ENCODE measurements at places on chromosomes 1 and 21. TPM values are rescaled to one million over a fixed set of nuclear protein-coding genes. Genes with fewer than 3 reads are reported as not detected.

The DIO1 gene
- total RNA-seq = not detected

The PPP1R8 gene
- total RNA-seq = 36.4 TPM

- DNase-seq = peak; percentile 34
Observed at GRCh38 chr1:226223786-226224244, 351 bp downstream of the MIXL1 start.

GRCh38 chr1:165560883-165561656 lies 17.3 kb downstream of the LRRC52 start:
- no peak for DNase-seq

DNA sequence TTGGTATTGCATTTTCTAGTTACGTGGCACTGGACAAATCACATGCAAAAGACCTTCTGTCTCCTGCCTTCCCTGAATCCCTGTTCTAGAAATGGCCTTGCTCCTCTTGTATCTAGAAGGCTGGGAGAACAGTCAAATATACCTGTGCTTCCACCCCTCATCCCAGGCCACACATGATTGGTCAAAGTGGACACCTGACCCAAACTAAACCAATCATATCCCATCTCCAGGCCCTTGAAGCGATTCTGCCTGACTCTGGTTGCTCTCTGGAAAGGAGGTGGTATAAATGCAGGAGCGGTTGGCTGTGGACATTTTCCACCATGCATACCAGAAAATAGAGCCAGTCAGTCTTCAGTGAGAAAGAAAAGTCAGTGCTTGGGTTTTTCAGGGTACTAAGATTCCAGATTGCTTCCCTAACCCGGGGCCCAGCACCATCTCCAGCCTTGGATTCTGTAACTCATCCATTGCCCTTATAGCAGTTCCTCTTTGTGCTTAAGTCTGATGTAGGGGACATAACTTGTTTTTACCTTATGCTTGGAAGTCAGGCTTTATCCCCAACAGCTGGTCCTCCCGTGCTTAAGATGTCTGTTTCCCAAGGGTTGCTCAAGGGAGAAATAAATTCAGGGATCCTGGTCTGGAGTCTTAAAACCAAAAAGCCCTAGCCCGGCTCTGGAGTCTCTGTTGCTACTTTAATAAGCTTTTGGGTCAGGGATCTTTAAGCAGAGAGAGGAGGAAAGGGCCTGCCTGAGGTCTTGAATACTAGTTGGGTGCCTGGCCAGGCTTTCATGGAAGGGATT lies 7.7 kb upstream of the PHC2 start:
- no peak for DNase-seq

DNA sequence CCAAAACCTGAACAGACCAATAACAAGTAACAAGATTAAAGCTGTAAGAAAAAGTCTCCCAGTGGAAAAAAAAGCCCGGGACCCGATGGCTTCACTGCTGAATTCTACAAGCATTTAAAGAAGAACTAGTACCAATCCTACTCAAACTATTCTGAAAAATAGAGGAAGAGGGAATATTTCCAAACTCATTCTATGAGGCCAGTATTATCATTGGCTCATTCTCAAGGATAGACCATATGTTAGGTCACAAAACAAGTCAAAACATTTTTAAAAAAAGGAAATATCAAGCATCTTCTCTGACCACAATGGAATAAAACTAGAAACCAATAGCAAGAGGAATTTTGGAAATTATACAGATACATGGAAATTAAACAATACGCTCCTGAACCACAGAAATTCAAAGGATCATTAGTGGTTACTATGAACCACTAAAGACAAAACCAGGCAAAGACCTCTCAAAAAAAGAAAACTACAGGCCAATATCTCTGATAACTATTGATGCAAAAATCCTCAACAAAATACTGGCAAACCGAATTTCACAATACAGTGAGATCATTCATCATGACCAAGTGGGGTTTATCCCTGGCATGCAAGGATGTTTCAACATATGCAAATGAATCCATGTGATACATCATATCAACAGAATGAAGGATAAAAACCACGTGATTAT lies 13.9 kb upstream of the IL20 start:
- peak; percentile 84 for DNase-seq

DNA sequence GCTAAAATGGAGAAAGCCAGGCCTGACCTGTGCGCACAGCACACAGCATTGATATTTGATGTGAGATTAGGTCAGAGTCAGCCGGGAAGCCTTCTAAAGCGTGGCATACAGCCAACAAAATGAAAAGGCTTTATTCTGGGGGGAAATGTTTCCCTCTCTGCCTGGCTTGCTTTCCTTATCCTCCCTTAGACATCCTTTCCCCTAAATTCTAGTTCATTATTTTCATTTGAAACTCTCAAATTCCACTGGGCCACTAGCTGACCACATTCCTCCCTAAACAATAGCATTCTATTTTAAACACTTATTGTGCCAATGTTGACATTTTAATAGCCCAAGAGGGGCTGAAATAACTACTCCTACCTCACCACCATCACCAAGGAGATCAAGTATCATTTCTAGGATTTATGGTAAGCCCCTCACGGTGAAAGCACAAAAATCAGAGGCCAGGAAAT lies 49.4 kb downstream of the LEPR start:
- no peak for DNase-seq

DNA sequence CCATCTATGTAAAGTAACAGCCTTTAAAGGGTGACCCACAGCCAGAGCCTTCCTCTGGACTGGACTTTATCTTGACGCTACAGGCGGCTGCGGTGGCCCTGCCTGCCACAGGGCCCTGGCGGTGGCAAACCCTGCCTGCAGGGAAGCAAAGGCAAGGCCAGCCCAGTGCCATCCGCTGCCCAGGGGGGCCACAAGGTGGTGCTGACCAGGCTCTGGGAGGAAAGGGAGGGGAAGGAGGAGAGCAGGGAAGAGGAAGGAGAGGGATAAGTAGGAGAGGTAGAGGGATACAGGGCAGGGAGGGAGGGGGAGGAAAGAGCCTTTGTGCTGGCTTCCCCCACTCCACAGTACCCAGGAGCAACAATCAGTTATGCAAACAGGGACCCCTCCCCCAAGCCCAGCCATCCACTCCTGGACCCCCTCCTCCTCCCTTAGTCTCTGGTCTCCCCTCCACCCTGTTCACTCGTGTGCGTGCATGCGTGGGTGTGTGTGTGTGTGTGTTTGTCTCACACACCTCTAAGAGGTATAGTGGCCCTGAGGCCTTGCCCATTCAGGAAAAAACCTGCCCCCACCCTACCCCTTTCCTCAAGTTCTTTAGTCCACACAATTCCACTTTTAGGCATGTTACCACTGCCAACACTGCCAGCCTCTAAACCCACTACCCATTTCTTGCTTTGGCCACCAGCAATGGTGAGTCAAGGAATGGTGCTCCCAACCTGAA lies 30.3 kb downstream of the SSBP3 start:
- DNase-seq = no peak

- no peak for DNase-seq
Observed at GRCh38 chr1:90613371-90613770, 103.7 kb downstream of the BARHL2 start.

Measured in GM23248 (cell line).